ENCODE measurements at places on chromosomes 3 and 15.

GRCh38 chr3:124467980-124468902 is 262.0 kb upstream of the UMPS start:
- no peaks in the 10 kb centered on the region for H3K27me3 ChIP-seq
- DNase-seq: peak; percentile 54
- H3K4me1 ChIP-seq: no peaks in the 10 kb centered on the region
- no peaks in the 10 kb centered on the region for H3K36me3 ChIP-seq
- H3K4me3 ChIP-seq: no peak overlapping the region

GRCh38 chr15:65204236-65204930 is 6.9 kb downstream of the CILP start:
- no peak overlapping the region for H3K4me3 ChIP-seq
- no peak overlapping the region for H3K27ac ChIP-seq
- no peaks in the 10 kb centered on the region for H3K27me3 ChIP-seq
- H3K36me3 ChIP-seq: no peaks in the 10 kb centered on the region
- no peak for DNase-seq
- H3K4me1 ChIP-seq: no peaks in the 10 kb centered on the region

DNA sequence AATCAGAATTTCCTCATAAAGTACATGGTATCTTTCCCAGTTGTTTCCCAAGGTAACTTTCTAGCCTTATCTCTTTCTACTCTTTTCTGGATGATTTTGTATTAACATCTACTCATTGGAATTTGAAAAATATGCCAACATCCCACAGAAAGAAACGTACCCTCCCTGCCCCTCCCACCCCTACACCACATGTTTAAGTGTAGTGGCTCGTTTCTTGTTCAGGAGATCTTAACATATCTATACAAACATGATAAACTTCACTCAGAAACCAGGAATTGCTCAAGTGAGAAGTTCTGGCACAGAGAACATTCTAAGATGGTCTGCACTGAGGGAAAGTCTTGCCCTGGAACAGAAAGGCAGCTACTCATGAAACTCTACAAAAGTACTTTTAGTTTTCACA is 404.7 kb downstream of the SOX2 start:
- no peaks in the 10 kb centered on the region for H3K27me3 ChIP-seq
- H3K4me1 ChIP-seq: no peaks in the 10 kb centered on the region
- H3K4me3 ChIP-seq: no peak overlapping the region
- no peaks in the 10 kb centered on the region for H3K36me3 ChIP-seq
- no peak overlapping the region for H3K27ac ChIP-seq

DNA sequence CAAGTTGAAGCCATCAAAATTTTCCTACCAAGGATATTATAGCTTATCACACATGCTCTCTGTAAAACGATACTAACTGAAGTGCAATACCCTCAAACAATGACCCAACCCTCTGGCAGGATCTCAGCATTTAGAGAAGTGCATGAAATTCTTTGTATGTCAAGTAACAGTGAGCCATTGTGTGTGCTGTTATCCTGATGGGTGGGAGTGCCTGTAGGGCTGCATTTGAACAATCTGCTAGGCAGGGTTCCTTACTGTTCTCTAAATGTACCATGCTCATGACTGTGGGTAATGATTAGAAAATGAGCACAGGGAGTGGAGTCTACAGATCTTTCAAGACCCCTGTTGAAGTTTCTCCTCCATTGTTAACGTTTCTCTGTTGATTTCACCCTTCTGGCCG is 398.1 kb downstream of the NSUN3 start:
- H3K4me1 ChIP-seq: no peaks in the 10 kb centered on the region
- no peak overlapping the region for H3K27ac ChIP-seq
- DNase-seq: no peak
- no peaks in the 10 kb centered on the region for H3K27me3 ChIP-seq

GRCh38 chr15:41936649-41937567 is 35.4 kb downstream of the EHD4 start:
- peak overlapping the region; percentile 53 for H3K27ac ChIP-seq
- no peaks in the 10 kb centered on the region for H3K36me3 ChIP-seq
- no peaks in the 10 kb centered on the region for H3K27me3 ChIP-seq
- no peak for DNase-seq

DNA sequence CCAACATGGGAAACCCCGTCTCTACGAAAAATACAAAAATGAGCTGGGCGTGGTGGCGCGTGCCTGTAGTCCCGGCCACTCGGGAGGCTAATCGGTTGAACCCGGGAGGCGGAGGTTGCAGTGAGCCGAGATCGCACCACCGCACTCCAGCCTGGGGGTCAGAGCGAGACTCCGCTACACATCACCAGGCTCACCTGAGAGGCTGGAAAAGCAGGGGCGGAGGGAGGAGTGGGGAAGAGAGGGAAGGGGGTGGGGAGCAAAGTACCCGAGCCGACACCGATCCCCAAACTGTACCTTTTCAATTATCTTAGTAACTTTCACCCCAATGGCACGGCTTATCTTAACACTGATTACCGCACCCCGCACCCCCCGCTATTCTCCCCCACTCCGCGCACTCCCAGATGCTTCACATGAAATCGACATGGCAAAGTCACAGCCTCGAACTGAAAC is 46.4 kb upstream of the SYNM start:
- DNase-seq: peak; percentile 43
- H3K4me1 ChIP-seq: no peaks in the 10 kb centered on the region
- peak overlapping the region; percentile 91 for H3K27ac ChIP-seq
- no peaks in the 10 kb centered on the region for H3K36me3 ChIP-seq

DNA sequence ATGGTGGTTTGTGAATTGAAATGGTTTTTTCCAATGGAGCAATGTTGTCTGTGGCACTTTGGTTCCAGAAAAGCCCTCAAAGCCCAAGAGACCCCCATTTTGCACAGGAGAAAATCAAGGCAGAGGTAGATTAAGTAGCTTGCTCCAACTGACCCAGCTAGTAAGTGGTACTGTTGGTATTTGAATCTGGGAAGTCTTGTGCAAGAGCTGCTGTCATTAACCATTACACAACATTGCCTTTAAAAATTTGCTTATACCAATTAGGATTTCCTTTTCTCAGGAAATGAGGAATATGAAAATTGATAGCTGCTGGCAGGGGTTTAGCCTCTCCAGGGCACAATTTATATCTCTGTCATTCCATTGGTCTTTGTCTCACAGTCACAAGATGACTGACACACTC is 102.4 kb upstream of the UBE3A start:
- no peak for DNase-seq
- no peaks in the 10 kb centered on the region for H3K36me3 ChIP-seq
- no peaks in the 10 kb centered on the region for H3K4me1 ChIP-seq

DNA sequence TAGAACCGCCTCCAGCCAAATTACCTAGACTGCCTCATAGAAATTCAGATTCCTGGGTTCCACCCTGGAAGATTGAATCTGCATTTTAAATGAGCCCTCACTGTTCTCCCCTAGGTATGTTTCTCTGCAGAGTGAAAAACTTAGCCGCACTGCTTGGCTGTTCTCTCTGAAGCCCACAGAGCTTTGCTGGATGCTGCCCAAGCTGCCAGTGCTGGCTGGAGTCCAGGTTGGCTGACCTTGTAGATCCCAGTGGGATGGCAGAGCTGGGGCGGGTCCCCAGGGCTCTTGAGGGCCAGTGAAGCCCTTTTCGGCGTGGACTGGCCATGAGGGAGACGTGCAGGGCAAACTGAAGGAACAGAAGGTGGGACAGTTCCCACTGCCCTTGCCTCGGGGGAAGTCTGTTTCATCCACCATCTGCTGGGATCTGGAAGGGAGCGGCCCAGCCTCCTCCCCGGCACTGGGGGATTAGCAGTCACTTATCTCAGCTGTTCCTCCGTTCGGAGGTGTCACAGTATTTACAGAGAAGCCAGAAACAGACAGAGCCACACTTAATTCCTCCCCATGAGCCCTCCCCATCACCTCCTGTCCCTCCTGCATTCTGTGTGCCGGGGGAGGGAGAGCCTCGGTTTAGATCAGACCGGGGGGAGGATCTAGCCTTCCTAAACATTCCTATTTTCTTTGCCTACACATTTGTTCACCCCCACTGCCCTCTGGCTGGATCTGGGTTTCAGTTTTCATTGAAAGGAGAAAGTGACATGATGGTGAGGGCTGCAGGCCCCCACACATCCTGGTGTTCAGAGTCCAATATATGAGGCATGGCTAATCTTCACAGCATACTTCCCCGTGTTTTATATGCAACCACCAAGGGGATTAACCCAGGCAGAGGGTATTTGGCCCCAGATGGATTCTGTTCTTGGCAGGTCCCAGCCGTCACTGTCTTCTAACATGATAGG is 4.1 kb upstream of the ACTC1 start:
- no peaks in the 10 kb centered on the region for H3K4me1 ChIP-seq
- no peaks in the 10 kb centered on the region for H3K36me3 ChIP-seq
- H3K27me3 ChIP-seq: no peaks in the 10 kb centered on the region
- no peak overlapping the region for H3K4me3 ChIP-seq

DNA sequence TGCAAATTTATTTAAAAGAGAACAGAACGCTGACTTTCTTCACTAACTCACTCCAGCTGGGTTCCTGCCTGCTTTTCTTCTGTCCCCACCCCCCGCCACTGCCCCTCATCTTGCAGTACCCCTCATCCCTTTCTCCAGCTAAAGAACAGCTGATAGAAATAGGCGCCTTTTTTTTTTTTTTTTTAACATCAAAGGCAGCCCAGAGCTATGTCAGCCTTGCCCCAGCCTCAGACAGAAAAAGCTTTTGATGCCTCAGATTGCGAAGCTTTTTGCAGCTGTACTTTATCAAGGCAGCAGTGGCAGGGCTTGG is 1.8 kb downstream of the CADPS start:
- H3K27me3 ChIP-seq: peaks cover 24% of the 10 kb centered on the region
- H3K27ac ChIP-seq: no peak overlapping the region
- no peak for DNase-seq
- no peaks in the 10 kb centered on the region for H3K4me1 ChIP-seq
- no peak overlapping the region for H3K4me3 ChIP-seq
- H3K36me3 ChIP-seq: no peaks in the 10 kb centered on the region

GRCh38 chr15:38061856-38062649 is 127.6 kb downstream of the TMCO5A start:
- H3K27ac ChIP-seq: no peak overlapping the region
- no peak for DNase-seq
- peak overlapping the region; percentile 4 for H3K4me3 ChIP-seq
- H3K4me1 ChIP-seq: no peaks in the 10 kb centered on the region

Data from uterus (tissue), 4 donors.